Psoas muscle (tissue), 8 donors: ENCODE measurements at places on chromosomes 6 and 20. TPM values are rescaled to one million over a fixed set of nuclear protein-coding genes. Genes with fewer than 3 reads are reported as not detected.

DNA sequence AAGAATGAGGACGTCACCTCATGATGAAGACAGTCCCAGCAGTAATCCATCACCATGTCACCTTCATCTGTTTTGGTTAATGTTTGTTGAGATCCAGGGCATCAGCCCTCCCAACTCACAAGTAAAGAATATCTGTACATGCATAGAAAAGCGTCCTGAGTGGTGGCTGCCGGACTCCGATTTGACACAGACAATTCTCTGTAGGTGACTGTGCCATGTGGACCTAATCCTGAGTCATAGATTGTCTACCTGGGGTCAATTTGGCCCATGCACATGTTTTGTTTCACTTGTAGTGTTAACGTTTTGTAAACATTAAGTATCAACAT is 168.4 kb upstream of the UST start:
- no peaks in the 10 kb centered on the region for H3K4me1 ChIP-seq
- no peak overlapping the region for H3K4me3 ChIP-seq
- no peak overlapping the region for H3K27ac ChIP-seq

DNA sequence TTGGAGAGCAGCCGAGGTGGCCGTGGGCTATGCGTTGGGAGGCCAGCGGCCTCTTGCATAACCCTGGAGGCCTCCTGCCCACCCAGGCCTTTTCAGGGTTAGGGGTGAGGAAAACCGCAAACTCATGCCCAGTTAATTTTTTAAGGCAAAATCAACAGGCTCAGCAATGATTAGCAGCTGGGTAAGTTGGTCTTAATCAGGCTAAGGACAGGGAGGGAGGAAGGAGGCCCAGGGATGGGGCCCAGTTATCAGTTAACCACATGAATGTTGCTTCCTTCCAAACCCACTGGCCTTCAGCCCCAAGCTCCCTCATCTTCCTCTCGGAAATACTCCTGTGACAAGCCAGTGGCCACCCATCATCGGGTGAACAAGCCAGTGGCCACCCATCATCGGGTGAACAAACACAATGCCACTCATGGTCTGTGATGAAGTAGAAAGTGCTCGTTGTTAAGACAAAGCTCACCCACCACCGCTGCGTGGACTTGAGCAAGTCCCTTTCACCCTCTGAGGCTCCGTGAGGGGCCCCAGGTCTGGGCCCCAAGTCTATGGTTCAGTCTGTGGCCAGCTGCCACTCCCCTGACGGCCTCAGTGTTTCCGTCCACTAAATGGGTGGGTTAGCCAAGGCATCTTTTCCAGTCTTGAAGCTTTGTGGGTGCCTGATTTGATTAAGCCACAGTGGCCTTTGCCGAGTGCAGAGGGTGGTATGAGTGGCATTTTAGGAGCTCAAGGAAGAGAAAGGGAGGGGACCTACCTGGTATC is 39.4 kb downstream of the HNF4A start:
- H3K36me3 ChIP-seq = no peaks in the 10 kb centered on the region
- H3K4me3 ChIP-seq = no peak overlapping the region
- H3K27me3 ChIP-seq = peaks cover 4% of the 10 kb centered on the region
- H3K4me1 ChIP-seq = no peaks in the 10 kb centered on the region

MYLK2 gene
- 273 TPM for polyA plus RNA-seq

PTCRA gene
- polyA plus RNA-seq = not detected

GRCh38 chr6:104884867-104885517 is 25.3 kb upstream of the HACE1 start:
- no peak for DNase-seq
- H3K27me3 ChIP-seq = no peaks in the 10 kb centered on the region
- no peaks in the 10 kb centered on the region for H3K36me3 ChIP-seq
- no peaks in the 10 kb centered on the region for H3K4me1 ChIP-seq

DNAAF9 gene
- 7.1 TPM for polyA plus RNA-seq

- H3K36me3 ChIP-seq = no peaks in the 10 kb centered on the region
- H3K4me3 ChIP-seq = no peak overlapping the region
- no peaks in the 10 kb centered on the region for H3K27me3 ChIP-seq
- H3K27ac ChIP-seq = no peak overlapping the region
- no peaks in the 10 kb centered on the region for H3K4me1 ChIP-seq
- no peak for DNase-seq
Observed at GRCh38 chr20:24169256-24169655, 180.7 kb upstream of the GGTLC1 start.

DNA sequence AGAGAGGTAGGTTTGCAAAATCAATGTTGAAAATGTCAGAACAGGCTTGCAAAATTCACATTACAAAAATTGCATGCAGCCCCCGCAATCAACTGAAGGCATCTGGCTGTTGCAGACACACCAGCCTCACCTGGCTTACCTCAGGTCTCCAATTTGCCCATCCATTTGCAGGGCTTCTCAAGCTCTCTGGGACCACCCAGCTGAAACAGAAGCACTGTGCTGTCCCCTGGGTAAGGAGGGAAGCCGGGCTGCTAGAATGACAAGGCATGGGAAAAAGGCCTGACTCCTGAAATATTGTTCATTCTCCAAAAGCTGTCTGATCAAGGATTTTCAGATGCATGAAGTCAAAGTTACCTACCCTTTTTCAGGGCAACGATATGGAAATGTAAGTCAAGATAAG is 52.6 kb upstream of the CD93 start:
- no peaks in the 10 kb centered on the region for H3K36me3 ChIP-seq
- H3K27me3 ChIP-seq = no peaks in the 10 kb centered on the region
- H3K4me1 ChIP-seq = peaks cover 60% of the 10 kb centered on the region

DNA sequence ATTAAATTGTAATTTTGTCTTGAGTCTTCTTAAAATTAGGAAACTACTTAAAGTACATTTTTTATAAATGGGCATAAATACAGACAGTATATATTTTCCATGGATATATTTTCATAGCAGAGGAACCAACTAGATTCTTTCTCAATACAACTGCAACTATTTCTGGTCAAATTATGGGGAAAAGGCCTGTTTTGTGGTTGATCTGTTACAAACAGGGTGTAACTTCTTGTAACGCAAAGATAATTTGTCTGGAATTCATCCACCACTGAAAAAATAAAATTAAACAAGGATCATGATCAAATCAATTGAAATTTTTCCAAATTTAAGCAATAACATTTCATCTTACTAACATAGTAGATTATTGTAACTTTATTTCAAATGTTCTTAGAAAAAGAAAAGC is 67.2 kb upstream of the RNF146 start:
- H3K4me3 ChIP-seq = no peak overlapping the region
- H3K36me3 ChIP-seq = no peaks in the 10 kb centered on the region
- no peak for DNase-seq
- no peaks in the 10 kb centered on the region for H3K27me3 ChIP-seq

DNA sequence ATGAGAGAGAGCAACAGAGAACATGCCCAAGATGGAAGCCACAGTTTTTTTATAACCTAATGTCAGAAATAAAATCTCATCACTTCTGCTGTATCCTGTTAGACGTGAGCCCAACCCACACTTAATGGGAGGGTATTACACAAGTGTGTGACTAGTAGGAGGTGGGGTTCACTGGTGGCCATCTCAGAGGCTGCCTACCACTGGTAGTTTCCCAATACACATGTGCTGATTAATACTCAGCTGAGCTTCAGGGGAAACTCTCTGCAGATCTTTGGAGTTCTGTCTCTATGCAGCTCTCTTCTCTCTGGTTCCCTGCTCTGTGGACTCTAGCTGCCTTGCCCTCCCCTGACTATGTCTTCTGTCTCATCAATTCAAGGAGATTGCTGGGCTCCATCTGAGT is 35.7 kb downstream of the CNBD2 start:
- H3K27ac ChIP-seq = no peak overlapping the region
- H3K4me1 ChIP-seq = no peaks in the 10 kb centered on the region

GRCh38 chr6:100202417-100203194 is 208.6 kb upstream of the MCHR2 start:
- no peaks in the 10 kb centered on the region for H3K4me1 ChIP-seq
- H3K27ac ChIP-seq = no peak overlapping the region
- H3K36me3 ChIP-seq = no peaks in the 10 kb centered on the region
- H3K27me3 ChIP-seq = no peaks in the 10 kb centered on the region

GRCh38 chr6:161085246-161085645 is 93.7 kb downstream of the MAP3K4 start:
- no peak for DNase-seq
- H3K4me1 ChIP-seq = no peaks in the 10 kb centered on the region
- no peak overlapping the region for H3K4me3 ChIP-seq
- peaks cover 100% of the 10 kb centered on the region for H3K36me3 ChIP-seq
- H3K27ac ChIP-seq = no peak overlapping the region

- H3K27me3 ChIP-seq = no peaks in the 10 kb centered on the region
- H3K4me3 ChIP-seq = no peak overlapping the region
- no peaks in the 10 kb centered on the region for H3K36me3 ChIP-seq
- no peak for DNase-seq
- H3K27ac ChIP-seq = no peak overlapping the region
- no peaks in the 10 kb centered on the region for H3K4me1 ChIP-seq
Observed at GRCh38 chr20:46268662-46269061, 39.6 kb downstream of the CDH22 start.

TMC2 gene
- polyA plus RNA-seq = 0.04 TPM

DNA sequence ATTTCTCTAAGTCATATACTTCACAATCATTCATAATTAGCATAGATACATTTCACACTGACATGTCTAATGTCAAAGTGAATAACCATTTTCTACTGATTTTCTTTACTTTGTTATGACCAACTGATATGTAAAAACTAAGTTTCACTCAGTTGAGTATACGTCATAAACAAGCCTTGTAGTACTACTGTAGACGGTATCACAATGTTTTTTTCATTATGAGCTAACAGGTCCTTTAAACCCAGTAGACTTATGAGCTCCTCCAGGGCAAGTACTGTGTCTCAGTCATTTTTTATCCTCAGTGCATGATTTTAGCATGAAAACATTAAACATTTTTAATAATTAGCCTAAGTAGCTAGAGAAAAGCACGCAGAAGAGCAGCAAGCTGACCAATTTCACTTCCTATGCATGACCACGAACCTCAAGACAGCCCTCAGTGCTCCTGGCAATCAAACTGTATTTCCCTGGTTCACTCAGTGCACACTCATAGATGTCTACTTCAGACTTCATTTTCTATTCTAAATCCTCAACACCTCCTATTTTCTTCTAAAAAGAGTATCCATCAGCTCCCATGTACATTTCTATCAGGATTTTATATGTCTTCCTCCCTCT is 32.0 kb upstream of the TFAP2D start:
- no peaks in the 10 kb centered on the region for H3K4me1 ChIP-seq
- H3K27me3 ChIP-seq = no peaks in the 10 kb centered on the region
- H3K27ac ChIP-seq = no peak overlapping the region
- DNase-seq = no peak
- H3K4me3 ChIP-seq = no peak overlapping the region

DNA sequence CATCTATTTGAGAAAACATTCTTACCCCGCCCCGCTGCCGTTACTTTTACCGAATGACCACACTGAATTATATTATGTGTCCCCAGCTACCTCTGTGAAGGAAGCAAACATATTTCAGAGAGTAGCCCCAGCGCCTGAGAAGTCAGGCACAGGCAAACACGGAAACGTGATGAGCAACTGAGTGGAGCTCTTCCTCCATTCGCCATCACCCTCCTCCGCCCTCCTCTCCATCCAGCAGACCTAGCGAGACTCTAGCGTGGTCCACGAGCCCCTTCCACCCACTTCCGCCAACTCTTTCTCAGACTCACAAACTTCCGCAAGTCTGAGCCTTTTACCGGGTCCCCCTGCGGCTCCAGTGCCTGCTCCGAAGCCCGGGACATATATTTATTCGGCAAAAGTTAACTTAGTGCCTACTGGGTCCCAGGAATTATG is 582 bp downstream of the SNRPB start:
- peaks cover 22% of the 10 kb centered on the region for H3K4me1 ChIP-seq
- peaks cover 31% of the 10 kb centered on the region for H3K36me3 ChIP-seq
- peak overlapping the region; percentile 91 for H3K4me3 ChIP-seq
- H3K27me3 ChIP-seq = no peaks in the 10 kb centered on the region
- peak; percentile 29 for DNase-seq
- peak overlapping the region; percentile 88 for H3K27ac ChIP-seq

- peaks cover 3% of the 10 kb centered on the region for H3K36me3 ChIP-seq
- H3K27me3 ChIP-seq = no peaks in the 10 kb centered on the region
- H3K27ac ChIP-seq = no peak overlapping the region
Observed at GRCh38 chr20:34512955-34513419, 3.2 kb upstream of the DYNLRB1 start.

CRIP3 gene
- polyA plus RNA-seq = 0.09 TPM

GRCh38 chr6:37783856-37784584 is 35.5 kb upstream of the ZFAND3 start:
- no peaks in the 10 kb centered on the region for H3K27me3 ChIP-seq
- H3K36me3 ChIP-seq = no peaks in the 10 kb centered on the region
- H3K4me1 ChIP-seq = peaks cover 12% of the 10 kb centered on the region
- DNase-seq = peak; percentile 68
- peak overlapping the region; percentile 73 for H3K4me3 ChIP-seq

PROCR gene
- polyA plus RNA-seq = 7.1 TPM

CCM2L gene
- 4.9 TPM for polyA plus RNA-seq

CGA gene
- polyA plus RNA-seq = 3.8 TPM

DNA sequence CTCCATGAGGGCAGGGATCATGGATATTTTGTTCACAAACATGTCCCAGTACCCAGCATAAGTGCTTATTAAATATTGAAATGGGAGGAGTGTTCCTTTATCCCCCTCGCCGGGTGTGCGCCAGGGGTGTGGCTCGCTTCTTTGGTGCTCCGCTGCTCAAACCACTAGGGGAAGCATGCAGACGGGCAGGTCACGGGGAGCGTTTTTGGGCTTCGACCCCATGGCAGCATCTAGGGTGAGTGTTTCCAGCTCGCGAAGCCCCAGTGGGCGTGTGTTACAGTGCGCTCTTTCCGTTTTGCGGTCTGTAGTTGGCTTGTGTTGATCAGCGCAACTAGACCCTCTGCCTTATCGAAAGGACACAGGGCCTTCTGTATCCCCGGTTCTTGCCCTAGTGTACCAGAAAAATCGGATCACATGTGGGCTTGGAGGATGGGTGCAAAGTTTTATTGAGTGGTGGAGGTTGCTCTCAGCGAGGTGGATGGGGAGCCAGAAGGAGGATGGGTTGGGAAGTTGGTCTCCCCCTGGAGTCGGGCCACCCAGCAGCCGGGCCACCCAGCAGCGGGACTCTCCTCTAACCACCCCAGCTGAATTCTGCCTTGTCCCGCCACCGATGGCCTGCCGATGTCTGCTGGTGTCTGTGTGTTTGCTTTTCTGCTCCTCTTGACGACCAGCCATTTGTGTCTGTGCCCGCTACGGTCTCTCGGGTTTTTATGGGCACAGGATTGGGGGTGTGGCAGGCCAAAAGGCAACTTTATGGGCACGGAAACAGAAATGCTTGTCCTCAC is 43.2 kb upstream of the OGFRL1 start:
- no peaks in the 10 kb centered on the region for H3K27me3 ChIP-seq
- H3K27ac ChIP-seq = no peak overlapping the region
- no peak for DNase-seq
- no peak overlapping the region for H3K4me3 ChIP-seq
- H3K4me1 ChIP-seq = no peaks in the 10 kb centered on the region
- no peaks in the 10 kb centered on the region for H3K36me3 ChIP-seq

- no peaks in the 10 kb centered on the region for H3K27me3 ChIP-seq
- no peaks in the 10 kb centered on the region for H3K4me1 ChIP-seq
- no peaks in the 10 kb centered on the region for H3K36me3 ChIP-seq
- no peak overlapping the region for H3K4me3 ChIP-seq
- DNase-seq = no peak
Observed at GRCh38 chr6:138001750-138002349, 105.4 kb downstream of the PERP start.
